Fibroblast of the aortic adventitia (primary cell): ENCODE measurements at places on chromosomes 4 and X.

- peak; percentile 36 for DNase-seq
Observed at GRCh38 chr4:148376151-148376550, 66.1 kb downstream of the NR3C2 start.

- DNase-seq = no peak
Observed at GRCh38 chrX:43530837-43531236, 125.3 kb upstream of the MAOA start.

- DNase-seq = no peak
Observed at GRCh38 chrX:117969328-117969727, 147.3 kb downstream of the KLHL13 start.

DNA sequence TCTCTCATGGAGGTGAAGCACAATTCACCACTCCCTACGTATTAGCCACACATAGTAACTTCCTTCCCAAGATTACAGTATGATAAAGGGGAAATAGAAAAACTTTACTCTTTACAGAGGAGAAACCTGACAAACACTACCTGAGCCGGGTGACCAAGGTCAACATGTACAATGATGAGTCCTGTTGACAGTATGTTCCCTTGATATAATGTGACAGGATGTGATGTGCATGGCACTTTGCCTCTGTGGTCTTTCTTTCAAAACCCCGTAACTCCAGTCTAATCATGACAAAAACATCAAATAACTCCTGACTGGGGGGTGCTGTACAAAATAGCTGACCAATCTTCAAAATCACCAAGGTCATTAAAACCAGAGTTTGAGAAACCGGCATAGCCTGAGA is 60.6 kb downstream of the CD99L2 start:
- no peak for DNase-seq

- DNase-seq = no peak
Observed at GRCh38 chrX:35150642-35151239, 208.1 kb downstream of the FAM47B start.

GRCh38 chr4:65193985-65194384 is 476.3 kb downstream of the EPHA5 start:
- DNase-seq = no peak

DNA sequence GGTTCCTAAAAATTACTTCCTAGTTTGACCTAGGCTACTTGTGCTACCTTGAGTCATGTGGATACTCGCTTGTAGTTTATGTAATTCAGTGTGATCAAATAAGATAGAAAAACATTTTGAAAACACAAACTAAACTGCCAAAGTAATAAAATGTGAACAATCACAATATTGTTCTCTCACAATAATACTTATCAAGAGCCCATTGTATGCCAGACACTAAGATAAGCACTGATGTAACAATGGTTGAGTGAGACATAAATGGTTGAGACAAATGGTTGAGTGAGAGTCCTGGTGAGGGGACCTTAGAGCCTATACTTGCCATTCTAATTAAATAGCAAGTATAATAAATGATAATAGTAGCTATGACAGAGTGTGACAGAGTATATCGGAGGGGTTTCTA is 41.7 kb downstream of the RFC1 start:
- DNase-seq = no peak

- DNase-seq = no peak
Observed at GRCh38 chr4:10587697-10588096, 96.9 kb downstream of the CLNK start.

DNA sequence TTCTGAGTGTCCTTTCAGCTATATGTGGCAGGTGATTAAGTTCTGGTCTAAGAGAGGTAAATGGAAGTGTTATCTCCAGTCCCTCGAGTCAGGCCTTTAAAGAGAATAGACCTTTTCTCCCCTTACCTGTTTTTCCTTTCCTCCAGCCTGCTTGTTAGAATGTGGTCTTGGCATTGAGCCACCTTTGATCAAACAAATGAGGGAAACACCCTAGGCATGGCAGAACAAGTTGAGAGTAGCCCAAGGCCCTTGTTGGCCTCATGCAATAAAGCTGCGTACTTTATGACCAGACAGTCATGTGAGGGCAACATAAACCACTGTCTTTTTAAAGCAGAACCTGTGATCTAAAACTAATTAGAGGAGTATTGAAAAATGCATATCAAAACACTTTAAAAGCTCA is 13.2 kb upstream of the IL13RA2 start:
- no peak for DNase-seq

GRCh38 chrX:106177106-106177981 is 9.2 kb downstream of the PWWP3B start:
- no peak for DNase-seq

- DNase-seq = no peak
Observed at GRCh38 chr4:17029432-17029831, 131.0 kb upstream of the LDB2 start.

DNA sequence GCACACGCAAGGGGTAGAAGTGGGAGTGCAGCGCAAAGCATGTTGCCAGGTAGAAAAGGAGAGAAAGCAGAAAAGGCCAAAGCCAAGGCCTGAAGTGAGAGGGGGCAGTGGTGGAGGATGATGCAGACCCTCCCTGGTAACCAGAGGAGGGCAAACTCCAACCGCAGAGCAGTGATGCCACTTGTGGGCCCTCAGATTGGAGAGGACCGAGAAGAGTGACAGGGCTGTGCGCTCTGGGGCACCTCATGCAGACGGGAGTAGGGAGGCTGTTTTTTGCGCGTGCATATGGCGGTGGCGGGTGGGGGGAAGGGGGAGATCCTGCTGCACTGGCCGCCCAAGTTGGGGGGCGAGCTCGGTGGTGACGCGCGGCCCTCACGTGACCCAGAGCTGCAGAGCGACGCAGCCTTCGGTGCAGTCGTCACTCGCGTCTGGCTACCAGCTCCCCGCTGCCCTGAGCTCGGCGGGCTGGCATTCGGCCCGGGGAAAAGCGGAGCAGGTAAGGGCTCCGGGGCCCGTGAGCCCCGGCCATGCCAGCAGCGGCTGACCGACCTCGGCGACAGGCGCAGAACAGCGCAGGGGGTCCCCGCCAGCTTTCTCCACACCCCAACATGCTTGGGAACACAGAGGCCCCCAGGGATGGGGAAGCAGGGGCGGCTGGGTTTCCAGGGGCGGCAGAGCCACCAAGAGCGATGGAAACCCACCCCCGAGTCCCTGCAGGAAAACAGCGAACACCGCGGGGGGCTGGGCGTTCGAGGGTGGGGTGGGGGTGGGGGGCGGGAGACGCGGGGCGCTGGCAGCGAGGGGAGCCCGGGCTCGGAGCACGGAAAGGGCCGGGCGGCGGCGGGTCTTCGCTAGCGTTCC is at the start of gene BEX3:
Gene BEX3, plus strand, starts transcription at position 421 of the 861 bp plus-strand sequence. CDS start 984 bp downstream, outside the sequence.
- peak; percentile 48 for DNase-seq
